ENCODE measurements at places on chromosomes 13 and 19. TPM values are rescaled to one million over a fixed set of nuclear protein-coding genes. Genes with fewer than 3 reads are reported as not detected.

DNA sequence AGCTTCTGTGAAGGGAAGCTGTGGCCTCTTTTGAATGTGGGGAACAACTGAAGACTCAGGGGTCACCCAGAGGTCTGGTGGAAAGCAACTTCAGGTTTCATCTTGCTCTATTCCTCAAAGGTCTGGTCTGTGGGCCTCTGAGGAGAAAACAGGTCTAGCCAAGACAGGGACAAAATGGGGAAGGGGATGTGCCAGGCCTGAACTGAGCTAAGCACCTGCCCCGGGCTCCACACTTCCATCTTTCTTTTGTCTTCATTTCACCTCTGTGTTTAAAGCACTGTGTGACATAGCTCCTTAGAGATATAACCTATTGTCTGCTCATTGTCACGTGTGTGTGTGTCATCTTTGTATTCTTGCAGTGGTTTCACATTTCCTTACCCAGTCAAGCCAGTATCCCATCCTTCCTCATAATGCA is 19.9 kb upstream of the GDF15 start:
- DNase-seq = no peak

- DNase-seq = no peak
Observed at GRCh38 chr13:113426591-113426986, 26.7 kb downstream of the ADPRHL1 start.

DNA sequence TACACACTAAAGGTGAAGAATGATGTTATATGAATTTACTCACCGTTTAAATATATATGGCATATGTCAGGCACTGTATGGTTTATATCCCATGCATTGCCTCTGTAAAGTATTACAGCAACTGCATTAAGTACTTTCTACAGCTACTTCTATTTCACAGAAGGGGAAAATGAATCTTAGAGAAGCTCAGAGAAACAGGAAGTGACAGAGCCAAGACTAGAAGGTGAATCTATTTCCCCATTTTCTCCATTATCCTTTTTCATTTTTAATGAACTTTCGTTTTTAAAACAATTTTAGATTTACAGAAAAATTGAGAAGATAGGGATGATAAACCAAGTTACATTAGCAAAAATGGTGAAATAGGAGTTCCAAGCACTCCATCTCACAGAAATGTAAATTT is 863.3 kb downstream of the UQCRFS1 start:
- DNase-seq = no peak

DNA sequence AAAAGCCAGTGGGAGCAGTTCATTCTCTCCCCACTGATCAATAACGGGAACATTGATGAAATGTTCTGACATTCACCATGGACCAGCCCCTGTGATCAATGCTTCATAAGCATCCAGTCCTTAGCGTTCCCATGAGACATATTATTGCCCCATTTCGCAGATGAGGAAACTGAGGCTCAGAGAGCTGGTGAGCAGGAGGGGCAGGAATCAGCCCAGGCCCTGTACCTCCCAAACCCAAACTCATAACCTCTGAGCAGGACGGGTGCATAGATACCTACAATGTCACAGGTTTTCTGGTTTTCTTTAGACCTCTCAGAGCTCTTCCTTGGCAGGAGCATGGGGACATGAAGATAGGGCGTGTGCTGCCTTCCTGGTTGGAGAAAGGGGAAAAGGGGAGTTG is 2.1 kb downstream of the MCOLN1 start:
- DNase-seq = no peak

GRCh38 chr13:113169277-113170272 is 11.1 kb downstream of the PROZ start:
- no peak for DNase-seq

GRCh38 chr13:91086936-91087716 is 260.4 kb upstream of the MIR17HG start:
- DNase-seq = no peak

- DNase-seq = no peak
Observed at GRCh38 chr19:3563709-3564524, 6.5 kb upstream of the MFSD12 start.

Gene NCR1
- 0.33 TPM for total RNA-seq

Gene SGCG
- total RNA-seq = 0.84 TPM

Gene CEACAM19
- total RNA-seq = 5.1 TPM

Gene B3GNT3
- total RNA-seq = 0.33 TPM
